ENCODE measurements at places on chromosomes 1 and 21.

DNA sequence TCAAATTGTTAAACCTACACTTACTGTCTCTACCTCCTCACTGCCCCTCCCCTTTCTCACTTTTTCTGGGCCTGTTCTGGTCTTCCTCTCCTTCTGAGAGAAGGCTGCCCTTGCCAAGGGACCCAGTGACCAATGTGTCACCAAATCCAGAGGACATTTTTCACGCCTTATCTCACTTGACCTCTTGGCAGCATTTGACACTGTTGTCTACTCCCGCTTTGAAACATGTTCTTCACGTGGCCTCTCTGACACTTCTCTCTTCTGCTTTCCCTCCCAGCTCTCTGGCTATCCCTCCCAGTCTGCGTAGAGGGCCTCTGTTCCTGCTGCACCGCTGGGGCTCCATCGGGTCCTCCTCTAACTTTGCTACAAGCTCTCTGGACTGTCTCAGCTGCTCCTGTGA is 25.3 kb downstream of the KCNQ4 start:
- DNase-seq = no peak

DNA sequence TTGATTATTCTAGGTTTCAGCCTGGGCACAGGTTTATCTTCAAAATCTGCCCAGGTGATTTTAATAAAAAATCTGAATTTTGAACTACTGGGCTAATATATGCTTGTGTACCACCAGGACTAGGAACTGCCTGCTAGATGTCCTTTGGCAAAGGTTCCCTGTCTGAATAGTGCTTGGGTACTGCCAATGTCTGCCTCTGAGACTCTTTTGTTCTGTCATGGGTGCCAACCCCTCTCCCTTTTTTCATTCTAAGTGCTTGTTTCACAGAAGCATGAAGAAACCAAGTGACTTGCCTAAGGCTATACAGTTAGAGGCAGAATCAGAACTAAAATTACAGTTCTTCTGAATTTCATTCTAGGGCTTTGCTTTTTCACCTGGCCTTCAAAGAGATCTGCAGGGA is 106.3 kb upstream of the CACHD1 start:
- DNase-seq = no peak

GRCh38 chr1:116106646-116107045 is 4.6 kb upstream of the MAB21L3 start:
- no peak for DNase-seq

GRCh38 chr1:225896937-225897549 is 8.1 kb upstream of the LEFTY1 start:
- DNase-seq = peak; percentile 34

DNA sequence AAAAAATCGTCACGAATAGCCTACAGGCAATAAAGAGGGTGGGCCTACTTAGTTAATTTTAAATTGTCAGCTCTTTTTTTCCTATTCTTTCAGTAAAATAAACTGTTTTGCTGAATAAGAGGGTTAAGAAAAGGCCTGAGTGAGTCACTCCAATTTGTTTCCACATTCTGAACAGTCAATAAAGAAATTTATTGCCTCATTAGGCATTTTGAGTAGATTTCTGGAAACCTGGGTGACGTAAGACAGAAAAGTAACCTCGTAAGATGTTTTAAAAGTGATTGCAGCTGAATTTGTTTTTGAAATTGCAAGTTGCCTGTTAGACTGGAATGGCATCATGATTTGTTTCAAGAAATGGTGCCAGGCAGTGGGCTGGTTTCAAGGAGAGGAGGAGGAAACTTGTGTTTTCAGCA is 439.3 kb downstream of the USP25 start:
- DNase-seq = peak; percentile 8

GRCh38 chr1:192927496-192927895 is 118.7 kb downstream of the RGS2 start:
- no peak for DNase-seq

Data from IMR-90 (cell line).